Astrocyte of the spinal cord (primary cell): ENCODE measurements at places on chromosomes 12 and 14.

GRCh38 chr14:71538288-71538687 lies 393.9 kb upstream of the RGS6 start:
- no peak for DNase-seq

DNA sequence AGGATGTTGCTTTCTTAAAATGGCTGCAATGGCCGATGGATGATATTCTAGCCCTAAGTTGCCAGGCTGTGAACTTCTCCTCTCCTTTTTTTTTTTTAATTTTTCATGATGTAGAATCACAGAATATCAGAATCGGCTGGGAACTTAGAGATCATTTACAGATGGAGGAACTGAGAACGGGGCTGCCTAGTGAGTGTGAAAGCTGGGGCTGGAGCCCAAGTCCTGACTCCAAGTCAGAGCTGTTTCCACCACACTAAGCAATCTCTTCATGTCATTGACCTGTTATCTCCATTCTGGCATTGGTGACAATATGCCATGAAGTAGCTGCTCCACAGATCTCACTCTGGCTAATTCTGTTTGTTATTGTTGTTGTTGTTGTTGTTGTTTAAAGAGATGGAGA lies 121.7 kb downstream of the SLC38A1 start:
- no peak for DNase-seq

DNA sequence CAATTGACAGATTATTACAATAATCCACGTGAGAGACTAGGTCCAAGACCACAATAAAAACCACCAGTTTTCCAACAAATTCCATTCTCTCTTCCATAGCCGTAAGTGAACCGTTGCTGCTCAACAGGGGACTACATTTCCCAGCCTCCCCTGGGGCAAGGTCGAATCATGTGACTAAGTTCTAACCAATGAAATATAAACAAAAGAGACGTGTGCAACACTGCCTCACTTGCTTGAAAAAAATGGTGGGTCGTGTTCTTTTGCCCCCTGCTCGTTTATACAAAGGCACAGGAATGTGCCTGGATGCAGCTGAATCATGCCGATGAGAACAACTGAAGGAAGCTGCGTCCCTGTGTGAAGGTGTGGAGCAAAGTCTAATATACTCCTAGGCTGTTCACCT lies 51.1 kb downstream of the HSPB8 start:
- DNase-seq = peak; percentile 6

DNA sequence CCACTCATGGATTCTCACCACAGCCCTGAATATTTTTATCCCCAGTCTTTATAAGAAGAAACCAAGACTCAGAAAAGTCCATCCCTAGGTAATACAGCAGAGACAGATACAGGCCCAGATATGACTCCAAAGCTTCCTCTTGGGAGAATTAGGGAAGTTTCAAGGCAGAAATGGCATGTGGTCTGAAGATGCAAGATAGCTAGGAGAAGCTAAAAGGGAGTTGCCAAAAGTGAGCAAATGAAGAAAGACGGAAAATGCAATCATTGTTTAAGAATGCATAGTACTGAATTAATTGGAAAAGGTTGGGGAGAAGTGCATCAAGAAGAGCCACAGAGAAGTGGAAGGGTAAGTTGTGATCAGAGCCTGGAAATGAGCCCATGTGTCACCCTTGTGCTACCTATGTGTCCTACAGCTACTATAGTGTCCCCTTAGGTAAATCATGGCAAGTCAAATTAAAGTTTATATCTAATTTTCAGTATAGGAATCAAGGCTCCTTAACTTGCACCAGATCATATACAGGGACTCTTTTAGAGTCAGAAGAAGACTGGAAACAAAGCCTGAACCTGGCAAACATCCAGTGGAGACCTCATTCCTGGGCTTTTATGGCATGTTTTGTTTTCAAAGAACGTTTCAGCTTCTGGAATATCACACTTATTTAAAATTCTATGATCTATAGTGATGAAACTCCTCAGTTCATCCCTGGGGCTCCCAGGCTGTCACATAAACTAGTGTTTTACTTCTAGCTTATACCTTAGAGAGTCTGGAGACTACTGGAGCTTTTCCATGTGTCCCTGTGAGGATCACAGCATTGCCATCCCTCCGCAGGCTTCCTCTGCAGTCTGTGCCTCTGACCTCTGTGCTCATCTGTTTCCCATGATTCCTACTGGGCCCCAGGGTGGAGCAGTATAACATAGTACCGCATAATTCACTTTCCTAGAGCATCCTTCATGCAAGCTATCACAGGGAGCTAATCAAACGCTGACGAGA lies 189.0 kb upstream of the CDKN3 start:
- DNase-seq = peak; percentile 33

- no peak for DNase-seq
These were observed 31.5 kb downstream of the TIMELESS start for GRCh38 chr12:56417739-56418138.

- DNase-seq = no peak
These were observed 98.7 kb downstream of the HECTD4 start for GRCh38 chr12:112283546-112283945.

DNA sequence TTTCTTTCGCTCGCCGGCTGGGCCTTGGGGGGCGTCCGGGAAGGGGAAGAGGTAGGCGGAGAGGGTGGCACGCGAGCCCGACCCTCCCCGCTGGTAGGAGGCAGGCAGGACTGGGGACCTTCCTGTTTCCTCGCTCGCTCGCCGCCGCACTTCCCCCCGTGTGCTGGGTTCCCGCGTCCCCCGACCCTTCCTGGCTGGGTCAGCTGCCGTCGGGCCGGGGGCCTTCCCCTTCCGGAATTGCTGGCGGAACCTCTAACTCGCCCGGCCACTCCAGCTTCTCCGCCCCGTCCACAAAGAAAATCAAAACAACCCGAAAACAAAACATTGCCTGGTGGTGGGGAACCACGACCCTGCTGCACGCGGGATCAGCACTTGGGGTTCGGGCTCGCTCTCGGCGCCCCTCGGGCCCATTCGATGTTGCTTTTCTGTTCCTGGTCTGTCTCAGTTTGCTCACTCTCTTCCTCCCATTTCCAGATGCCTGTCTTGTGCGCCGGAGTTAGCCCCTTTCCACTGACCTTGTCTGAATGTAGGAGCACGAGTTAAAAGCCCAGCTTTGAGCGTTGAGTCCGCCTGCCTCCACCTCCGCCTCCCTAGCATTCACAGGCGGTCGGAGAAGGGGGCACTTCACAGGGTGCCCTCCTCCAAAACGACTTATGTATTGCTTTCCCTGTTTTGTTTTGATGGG lies 581 bp downstream of the PAPOLA start:
- peak; percentile 22 for DNase-seq

- DNase-seq = no peak
These were observed 6.6 kb downstream of the CFAP54 start for GRCh38 chr12:96495841-96496545.

GRCh38 chr14:71665157-71665556 lies 267.1 kb upstream of the RGS6 start:
- DNase-seq = peak; percentile 85

DNA sequence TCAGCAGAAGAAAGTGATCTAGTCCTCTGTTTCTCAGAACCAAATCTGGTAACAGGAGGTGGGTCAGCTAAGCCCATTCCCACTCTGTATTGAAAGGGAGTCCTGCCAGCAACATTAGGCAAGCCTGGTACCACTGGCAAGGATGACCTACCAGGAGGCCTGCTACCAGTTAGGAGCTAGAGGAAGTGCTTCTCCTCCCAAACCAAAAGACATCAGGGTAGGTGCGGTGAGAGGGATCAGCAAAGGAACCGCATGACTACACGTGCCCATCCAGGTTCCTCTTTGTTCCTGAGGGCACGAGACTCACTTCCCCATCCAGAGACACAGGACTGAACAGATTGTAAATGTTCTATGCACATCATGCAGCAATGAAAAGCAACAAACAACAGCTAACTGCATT lies 2.8 kb downstream of the KLRC4 start:
- no peak for DNase-seq

- no peak for DNase-seq
These were observed 7.6 kb downstream of the AJUBA start for GRCh38 chr14:22974530-22975313.

DNA sequence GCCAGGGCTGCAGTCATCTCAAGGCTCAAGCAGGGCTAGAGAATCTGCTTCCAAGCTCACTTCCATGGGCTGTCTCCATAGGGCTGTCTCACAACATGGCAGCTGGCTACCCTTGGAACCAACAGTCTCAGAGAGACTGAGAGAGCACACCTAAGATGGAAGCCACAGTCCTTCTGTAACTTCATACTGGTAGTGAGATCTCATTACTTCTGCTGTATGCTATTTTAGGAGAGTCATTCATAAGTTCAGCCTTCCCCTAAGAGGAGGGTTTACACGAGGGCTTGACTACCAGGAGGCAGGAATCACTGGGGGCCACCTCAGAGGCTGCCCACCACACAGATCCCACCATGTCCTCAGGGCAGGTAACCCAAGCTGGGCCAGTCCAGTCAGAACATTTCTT lies 29.7 kb downstream of the ERH start:
- DNase-seq = no peak

DNA sequence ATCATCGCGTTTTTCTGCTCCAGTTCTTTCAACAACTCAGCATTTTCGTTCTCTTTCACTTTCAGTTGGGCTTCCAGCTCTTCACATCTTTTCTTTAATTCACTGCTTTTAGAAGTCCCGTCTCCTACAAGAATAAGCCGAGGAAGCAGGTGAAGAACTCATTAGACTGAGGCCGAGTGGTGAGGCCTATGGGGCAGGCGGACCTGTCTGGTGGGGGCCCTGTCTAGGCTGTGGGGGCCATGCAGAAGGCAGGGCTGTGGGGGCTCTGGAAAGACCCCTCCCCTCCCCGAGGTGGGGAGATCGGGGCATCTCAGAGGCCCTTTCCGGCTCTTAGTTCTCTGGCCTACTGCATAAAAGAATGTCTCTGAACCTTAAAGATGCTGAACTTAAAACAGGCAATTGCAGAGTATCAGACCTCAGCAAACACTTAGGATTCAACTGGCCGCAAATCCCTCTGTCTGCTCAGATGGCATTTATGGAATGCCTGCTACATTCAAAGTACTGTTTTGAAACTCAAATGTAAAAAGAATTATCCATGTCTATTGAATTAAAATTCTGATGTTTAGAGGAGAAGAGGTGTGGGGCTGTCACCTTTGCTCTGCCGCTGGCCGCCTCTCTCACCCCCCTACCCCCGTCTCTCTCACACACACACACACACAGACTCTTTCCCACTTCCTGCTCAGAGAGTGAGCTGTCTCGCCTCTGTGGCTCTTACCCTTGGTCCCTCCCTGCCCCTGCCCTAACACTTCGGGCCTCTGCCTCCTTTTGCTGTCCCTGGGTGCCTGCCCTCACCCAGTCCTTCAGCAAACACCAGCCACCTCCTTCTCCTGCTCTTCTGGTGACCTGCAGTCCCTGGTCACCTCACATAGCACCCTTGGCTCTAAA lies 34.7 kb downstream of the CCDC92 start:
- no peak for DNase-seq

GRCh38 chr12:76698966-76699365 lies 64.9 kb upstream of the ZDHHC17 start:
- no peak for DNase-seq

DNA sequence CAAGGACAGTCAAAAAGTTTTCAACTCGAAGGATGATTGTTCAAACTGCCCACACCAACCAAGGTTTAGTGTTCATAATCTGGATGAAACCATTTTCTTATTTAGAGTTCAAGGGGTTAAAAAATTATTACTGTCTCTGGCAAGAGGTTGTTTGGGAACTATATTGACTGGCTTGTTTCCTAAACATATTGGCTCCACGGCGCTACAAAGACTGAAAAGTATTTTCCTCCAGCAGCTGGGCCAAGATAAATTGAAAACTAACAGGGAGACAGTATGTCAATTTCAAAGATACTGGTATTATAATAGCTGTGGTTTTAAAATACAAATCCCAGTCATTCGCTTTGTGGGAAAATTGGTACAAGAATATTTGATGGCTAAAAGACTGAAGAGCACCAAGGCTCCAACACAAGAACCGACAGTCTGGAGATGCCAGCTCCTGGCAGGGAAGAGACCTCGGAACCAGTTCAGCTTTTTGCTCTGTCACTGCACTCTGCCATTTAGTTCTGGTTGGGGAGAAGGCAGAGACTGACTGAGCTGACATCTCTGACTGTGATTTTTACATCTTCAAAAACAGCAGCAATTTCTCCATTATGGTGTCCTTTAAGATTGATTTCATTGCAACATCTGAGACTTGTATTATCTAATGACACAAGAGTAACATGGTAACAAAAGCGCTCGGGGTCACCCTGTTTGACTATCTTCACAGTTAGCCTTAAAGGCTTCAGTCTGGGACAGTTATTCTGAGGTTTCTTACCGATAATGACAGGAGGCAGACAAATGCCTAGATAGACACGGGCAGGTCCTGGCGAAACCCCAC lies 62.0 kb downstream of the ST8SIA1 start:
- peak; percentile 33 for DNase-seq

DNA sequence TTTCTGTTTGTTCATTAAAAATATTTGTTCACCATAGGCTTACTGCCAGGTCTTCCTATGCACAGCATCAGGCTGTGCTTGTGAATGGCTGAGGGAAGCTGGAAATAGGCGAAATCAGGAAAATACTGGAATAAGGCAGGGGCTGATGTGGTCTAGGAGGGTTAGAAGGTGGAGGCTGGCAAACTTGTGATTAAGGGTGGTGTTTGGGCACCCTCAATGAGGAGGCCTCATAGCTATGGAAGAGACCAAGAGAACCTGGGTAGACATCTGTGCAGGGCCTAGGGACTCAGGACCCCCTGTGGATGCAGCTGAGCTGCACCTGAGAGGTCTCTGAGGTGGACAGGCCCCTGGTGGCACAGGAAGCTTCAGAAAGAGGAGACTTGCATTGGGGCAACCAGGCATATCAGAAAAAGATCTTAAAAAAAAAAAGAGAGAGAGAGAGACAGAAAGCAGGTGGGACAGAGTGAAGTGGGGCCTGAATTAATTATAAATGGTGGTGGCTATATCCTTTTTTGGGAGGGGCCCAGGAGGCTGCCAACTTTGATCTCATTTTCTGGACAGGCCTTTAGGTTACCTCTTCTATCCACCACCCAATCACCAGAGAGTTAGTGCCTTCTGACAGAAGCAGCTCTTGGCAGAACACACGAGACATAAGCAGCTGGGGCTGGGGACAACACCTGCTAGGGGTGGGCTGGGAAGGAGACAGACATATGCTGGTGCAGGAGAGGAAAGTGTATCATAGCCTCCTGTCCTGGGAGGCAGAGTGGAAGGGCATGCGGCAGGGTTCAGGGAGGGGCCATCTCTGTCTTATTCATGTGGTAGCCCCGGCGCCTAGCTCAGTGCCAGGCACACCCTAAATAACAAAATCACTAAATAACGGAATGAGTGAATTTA lies 46.7 kb upstream of the ATP23 start:
- peak; percentile 27 for DNase-seq

GRCh38 chr14:62710811-62711210 lies 334.4 kb downstream of the KCNH5 start:
- DNase-seq = no peak
